GM04504 (cell line): ENCODE measurements at places on chromosomes 5 and 9.

DNA sequence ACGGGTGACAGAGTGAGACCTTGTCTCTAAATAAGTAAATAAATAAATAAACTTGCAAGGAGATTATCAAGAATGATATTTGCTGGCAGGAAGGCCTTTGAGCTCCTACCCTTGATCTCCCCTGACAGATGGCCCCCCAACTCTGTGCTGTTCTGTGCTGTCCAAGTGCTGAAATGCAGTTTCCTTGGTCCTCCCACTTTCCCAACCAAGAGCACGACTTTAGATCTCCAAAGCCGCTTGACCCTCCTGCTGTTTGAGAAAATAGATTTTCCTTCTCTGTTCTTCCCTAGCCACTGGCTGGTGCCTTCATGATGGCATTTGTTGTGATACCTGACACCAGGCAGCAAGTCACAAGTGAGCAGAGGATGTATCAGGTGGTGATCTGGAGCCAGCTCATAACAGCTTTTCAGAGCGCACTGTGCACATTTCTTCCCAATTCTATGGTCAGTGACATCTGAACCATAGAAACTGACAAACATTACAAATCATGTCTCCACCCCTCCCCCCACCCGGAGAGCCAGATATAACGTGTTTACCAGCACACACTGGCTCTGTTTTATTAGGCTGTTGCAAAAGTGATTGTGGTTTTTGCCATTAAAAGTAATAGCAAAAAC lies 80.0 kb upstream of the PUM3 start:
- DNase-seq, result no peak

GRCh38 chr5:161549106-161549505 lies 2.6 kb upstream of the GABRB2 start:
- no peak for DNase-seq

DNA sequence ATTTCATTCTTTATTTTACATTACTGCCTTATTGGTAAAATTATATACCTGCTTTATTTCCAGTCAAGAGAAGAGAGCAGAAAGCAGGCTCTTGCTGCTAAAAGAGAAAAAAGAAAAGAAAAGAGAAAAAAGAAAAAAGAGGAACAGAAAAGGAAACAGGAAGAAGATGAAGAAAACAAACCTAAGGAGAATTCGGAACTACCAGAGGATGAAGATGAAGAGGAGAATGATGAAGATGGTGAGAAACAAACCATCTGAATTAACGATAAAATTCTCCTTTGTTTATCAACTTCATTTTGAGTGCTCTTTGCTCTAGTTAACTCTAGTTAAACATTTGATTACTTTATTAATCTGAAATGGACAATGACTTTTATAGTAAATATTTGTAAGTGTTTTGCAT lies 23.5 kb upstream of the EIF4EBP3 start:
- DNase-seq, result no peak

DNA sequence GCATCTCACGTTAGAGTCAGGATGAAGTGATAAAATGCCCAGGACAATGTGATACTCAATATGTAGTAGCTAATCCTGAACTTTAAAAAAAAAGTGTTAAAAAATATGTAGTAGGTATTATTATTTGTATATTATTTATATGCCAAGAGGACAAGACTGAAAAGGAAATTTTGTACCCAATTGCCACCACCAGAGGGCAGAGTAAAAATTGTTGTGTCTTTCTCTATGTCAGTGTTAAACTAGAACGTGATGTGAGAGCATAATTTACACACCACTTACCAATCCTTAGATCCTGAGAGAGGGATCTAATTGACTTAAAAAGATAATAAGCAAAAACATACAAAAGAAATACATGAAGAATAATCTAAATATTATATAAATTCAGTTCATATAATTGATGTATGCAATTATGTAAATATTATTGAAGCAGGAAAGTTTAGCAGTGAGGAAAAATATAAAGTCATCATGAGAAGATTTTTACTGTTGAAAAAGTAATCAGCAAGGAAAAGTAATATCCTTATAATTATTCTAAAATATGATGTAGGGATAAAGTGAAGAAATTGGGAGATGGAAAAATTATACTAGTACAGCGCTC lies 288.9 kb downstream of the RAB3C start:
- peak; percentile 14 for DNase-seq

GRCh38 chr9:761793-762560 lies 79.5 kb upstream of the DMRT1 start:
- no peak for DNase-seq
